PC-9 (cell line): ENCODE measurements at places on chromosomes 7 and 10. TPM values are rescaled to one million over a fixed set of nuclear protein-coding genes. Genes with fewer than 3 reads are reported as not detected.

DNA sequence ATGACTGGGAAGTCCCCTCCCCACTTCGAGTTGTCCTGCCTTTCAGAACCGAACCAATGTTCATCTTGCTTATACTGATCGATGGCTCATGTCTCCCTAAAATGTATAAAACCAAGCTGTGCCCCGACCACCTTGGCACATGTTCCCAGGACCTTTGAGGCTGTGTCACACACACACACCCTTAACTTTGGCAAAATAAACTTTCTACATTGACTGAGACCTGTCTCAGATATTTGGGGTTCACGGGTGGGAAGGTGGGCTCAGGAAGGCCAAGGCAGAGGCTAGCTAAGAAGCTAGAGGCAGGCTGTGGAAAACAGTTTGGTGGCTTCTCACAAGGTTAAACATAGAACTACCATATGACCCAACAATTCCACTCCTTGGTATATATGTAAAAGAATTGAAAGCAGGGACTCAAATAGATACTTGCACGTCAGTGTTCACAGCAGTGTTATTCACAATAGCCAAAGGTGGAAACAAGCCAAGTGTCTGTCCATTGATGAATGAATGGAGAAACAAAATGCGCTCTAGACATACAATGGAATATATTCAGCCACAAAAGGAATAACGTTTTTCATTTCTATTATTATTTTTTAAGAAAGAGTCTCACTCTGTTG, 15.4 kb downstream of the PRF1 start:
- no peaks in the 10 kb centered on the region for H3K4me1 ChIP-seq
- peaks cover 37% of the 10 kb centered on the region for H3K27me3 ChIP-seq
- H3K4me3 ChIP-seq: no peak overlapping the region
- H3K36me3 ChIP-seq: no peaks in the 10 kb centered on the region

DNA sequence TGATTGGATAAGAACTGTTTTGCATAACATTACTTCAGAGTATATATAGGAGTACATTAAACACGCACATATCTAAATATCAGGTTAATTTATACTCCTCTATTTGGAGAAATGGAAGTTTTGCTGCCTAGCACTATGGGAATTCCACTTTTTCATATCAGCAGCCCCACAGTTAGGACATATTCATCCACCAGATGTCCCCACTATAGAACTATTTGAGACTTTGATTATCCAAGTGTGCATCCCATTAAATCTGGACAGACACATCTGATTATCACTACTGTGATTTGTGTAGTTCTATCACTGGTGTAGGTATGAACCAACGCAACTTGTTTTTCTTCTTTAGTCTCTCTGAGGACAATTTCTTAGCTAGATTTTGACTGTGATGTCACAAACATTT, 345.7 kb downstream of the THSD7A start:
- H3K4me3 ChIP-seq: no peak overlapping the region
- no peaks in the 10 kb centered on the region for H3K27me3 ChIP-seq
- no peaks in the 10 kb centered on the region for H3K4me1 ChIP-seq
- no peak for DNase-seq
- H3K27ac ChIP-seq: no peak overlapping the region

- H3K4me3 ChIP-seq: no peak overlapping the region
- no peaks in the 10 kb centered on the region for H3K36me3 ChIP-seq
- no peak for DNase-seq
- H3K27ac ChIP-seq: no peak overlapping the region
- H3K27me3 ChIP-seq: no peaks in the 10 kb centered on the region
Measured at GRCh38 chr10:53754596-53755250, 982.1 kb upstream of the MBL2 start.

Gene GIMAP5
- total RNA-seq: not detected in 2 replicates

Gene SLC26A3
- total RNA-seq: not detected in 2 replicates

Gene CALY
- not detected in 2 replicates for total RNA-seq

Gene HYAL4
- not detected in 2 replicates for total RNA-seq
